CD4-positive, alpha-beta T cell treated with Interleukin-15 for 1 hour (primary cell): ENCODE measurements at places on chromosomes 12 and 14.

GRCh38 chr14:62015243-62015642, 253.0 kb downstream of the SNAPC1 start:
- DNase-seq = no peak

DNA sequence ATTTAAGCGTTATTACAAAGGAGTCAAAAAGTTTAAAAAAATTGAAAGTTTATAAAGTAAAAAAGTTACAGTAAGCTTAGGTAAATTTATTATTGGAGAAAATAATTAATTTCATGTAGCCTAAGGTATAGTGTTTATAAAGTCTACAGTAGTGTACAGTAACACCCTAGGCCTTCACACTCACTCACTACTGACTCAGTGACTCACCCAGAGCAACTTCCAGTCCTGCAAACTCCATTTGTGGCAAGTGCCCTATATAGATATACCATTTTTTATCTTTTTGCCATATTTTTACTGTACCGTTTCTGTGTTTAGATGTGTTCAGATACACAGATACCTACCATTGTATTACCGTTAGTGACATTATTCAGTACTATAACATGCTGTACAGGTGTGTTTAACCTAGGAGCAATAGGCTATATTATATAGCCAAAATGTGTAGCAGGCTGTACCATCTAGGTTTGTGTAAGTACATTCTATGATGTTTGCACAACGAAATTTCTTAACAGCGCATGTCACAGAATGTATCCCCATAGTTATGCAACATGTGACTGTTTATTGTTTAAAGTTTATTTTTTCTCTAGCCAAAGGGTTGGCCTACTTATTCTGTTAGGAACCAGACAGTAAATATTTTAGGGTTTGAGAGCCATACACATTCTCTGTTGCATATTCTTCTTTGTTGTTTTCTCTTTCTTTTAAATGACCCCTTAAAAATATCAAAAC, 155.5 kb downstream of the PCNX1 start:
- no peak for DNase-seq

DNA sequence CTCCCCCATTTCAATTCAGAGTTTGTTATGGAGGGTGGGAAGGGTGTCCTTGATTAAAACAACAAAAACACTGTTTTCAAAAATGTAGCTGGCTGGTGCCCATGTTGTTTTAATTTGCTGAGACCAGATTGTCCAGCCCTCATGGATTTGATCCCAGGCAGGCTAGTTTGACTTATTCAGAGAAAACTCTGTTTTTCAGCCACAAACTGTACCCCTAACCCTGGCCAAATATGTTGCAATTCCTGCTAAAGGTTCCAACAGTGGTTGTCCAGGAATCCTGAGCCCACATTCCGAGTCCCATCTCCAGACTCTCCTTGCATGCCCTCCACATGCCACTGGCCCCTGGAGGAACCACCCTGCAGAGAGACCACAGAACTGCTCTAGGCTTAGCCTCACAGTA, 36.0 kb downstream of the MAP1LC3B2 start:
- DNase-seq = no peak

- no peak for DNase-seq
Measured at GRCh38 chr14:64838656-64839055, 41.1 kb downstream of the SPTB start.

- no peak for DNase-seq
Measured at GRCh38 chr12:38689704-38690103, 215.7 kb downstream of the CPNE8 start.

GRCh38 chr14:77612011-77612620, 4.3 kb downstream of the SPTLC2 start:
- no peak for DNase-seq

- no peak for DNase-seq
Measured at GRCh38 chr12:32671930-32672780, 6.9 kb upstream of the DNM1L start.

DNA sequence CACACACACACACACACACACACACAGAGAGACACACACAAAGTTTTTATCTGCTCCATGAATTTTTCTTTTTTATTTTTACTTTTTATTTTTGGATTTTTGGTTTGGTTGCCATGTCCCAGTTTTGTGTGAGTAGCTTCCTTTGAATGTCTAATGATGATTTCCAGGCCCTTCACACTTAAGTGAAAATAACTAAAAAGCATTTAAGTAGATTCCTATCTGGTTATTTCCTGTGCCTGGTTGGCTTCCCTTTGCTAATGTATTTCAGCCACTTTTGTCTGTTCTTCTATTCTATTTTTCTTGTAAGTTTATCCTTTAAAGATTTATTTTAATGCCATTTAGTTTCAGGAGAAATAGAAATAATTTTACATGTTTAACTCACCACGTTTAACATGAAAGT, 755.4 kb downstream of the SLC6A15 start:
- DNase-seq = no peak

DNA sequence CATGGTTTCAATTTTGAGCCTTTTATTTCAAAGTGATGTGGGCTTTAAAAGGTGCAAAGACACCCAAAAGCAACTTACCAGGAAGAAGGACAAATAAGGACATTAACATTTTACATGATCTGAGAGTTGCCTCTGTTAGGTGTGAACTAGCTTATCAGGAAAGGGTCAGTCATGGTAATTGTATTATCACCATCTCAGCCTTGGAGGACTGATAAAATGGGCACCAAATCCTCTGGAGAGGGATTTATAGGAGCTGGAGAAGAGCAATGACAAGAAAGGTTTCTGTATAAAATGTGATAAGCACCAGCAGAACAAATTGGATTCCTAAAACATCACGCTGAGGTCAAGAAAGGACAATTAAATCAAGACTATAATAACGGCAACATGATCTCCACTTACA, 217.7 kb upstream of the PRICKLE1 start:
- DNase-seq = no peak

- DNase-seq = no peak
Measured at GRCh38 chr12:45913631-45914030, 76.7 kb downstream of the SCAF11 start.

DNA sequence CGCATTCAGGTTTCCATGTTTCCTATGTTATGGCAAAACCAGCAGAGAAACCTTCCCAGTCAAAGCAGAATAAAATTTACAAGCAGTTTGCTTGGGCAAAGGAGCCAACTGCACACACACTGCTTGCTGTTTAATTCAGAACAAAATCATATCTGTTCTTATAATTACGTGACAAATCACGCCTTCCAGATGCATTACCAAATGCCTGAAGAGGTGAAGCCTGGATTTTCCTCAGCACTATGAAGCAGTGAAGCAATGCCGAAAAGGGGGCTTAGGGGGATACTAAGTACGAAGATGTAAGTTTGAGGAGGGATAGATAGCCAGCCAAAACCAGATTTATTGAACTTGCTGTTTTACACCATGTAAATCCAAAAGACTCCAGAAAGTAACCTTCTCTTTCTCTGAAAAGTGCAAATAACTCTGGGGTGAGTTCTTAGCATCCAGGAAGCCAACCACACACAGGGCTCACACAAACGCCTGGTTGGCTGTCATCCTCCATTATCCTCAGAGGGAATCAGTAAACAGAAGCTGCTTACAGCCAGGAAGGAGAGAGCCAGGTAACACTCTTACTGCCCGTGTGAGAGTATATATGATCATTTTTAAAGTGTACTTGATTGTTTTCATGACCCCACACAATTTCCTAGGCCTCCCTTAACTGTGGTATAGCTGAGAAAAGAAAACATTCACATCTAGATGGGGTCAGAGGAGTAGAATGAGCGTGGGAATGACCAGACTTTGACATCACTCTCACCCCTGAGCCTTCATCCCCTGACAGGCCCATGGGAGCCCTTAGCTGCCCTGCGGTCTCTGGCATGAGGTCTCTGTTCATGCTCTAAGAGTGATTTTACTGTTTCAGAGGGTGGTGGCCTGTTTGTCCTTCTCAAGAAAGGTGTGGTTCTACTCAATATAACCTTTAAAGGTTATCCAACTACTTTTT, 442.5 kb downstream of the EGLN3 start:
- no peak for DNase-seq

DNA sequence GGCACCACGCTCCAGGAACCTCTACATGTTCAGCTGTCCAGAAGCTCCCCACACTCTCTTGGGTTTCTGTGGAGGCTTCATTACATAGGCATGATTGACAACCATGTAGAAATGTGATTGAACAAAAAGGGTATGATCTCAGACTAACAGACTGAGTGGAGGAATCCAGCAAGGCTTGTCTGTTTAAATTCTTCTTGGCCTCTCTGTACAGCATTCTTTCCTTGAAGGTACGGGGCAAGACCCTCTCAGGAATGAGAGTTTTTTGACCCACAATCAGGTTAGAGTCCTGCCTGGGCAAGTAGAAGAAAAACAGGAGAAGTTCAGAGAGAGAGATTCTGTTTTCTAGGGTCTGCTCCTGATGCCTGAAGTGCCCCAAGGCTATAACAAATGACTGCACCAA, 40.9 kb downstream of the SRGAP1 start:
- no peak for DNase-seq

- no peak for DNase-seq
Measured at GRCh38 chr12:103665971-103666370, 78.9 kb downstream of the STAB2 start.

DNA sequence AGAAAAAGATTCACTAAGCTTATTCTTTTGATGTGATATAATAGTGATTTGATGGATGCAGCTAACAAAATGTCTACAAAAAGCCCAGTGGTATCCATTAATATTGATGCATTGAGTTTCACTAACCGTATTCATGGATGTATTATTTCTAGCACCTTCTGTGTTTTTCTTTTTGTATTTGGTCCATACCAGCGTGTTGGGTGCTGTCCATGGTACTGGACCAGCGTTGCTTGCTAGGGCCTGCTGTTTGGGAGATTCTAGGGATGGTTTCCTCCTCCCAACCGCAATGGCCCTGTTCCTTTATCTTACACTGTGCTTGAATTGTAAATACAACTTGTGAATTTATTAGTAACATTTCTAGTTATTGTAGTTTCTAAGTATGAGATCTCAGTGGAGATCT, 31.7 kb downstream of the ANO4 start:
- no peak for DNase-seq

- no peak for DNase-seq
Measured at GRCh38 chr12:65122703-65123102, 1.6 kb upstream of the WIF1 start.

- DNase-seq = peak; percentile 35
Measured at GRCh38 chr12:53078425-53079225, 565 bp downstream of the SPRYD3 start.

DNA sequence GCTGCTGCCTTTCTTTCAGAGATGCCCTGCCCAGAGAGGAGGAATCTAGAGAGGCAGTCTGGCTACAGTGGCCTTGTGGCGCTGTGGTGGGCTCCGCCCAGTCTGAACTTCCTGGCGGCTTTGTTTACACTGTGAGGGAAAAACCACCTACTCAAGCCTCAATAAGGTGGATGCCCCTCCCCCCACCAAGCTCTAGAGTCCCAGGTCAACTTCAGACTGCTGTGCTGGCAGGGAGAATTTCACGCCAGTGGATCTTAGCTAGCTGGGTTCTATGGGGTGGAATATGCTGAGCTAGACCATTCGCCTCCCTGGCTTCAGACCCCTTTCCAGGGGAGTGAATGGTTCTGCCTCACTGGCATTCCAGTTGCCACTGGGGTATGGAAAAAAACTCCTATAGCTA, 25.6 kb downstream of the SPATA7 start:
- no peak for DNase-seq

DNA sequence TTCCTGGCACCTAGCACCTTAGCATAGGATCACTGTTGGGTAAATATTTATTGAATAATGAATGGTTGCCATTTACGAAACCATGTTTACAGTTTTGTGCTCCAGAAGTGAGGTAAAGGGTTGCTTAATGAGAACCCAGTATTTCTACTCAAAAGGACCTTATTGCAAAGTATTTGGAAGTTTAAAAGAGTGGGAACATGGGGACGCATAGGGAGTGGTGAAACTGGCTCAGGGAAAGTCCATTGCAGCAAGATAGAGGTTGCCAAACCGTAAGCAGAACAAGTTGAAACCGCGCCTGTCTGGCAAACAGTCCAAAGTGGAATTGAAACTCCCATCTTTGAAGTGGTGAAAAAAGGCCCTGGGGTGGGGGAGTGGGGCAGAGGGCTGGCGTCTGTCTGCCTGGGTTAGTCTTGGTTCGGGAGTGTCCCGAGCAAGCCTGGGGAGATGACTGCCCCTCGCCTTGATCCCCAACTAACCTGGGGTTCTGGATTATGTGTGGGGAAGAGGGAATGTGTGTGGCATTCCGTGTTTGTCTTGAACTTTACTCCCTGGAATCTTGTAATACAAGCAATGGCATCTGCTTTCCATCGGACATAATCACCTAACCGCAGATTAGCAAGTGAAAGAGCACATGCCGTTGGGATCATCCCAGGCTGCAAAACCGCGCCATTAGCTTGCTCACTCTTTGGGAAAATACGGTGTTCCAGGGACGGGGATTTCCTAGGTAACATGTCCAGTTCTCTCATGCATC, 7.2 kb downstream of the ALDH2 start:
- DNase-seq = peak; percentile 69

- DNase-seq = peak; percentile 54
Measured at GRCh38 chr12:69570545-69571399, 14.5 kb upstream of the CCT2 start.

DNA sequence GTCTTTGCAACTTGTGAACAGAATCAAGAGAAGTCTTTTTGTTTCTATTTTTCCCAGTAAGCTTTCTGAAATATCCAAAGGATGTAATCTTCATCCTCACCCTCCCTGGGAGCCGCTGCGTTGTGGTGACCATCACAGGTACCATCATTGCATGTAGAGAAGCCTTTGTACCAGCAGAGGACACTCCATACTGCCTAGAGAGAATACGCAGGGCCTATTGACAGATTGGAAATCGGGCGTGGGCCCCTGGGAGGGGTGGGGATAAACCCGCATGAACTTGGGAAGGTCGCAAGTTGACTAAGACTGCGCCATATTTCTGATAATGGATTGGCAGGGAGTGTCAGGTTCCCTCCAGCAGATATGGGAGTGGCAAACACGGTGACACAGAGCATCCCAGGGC, 12.7 kb downstream of the KRT1 start:
- no peak for DNase-seq

DNA sequence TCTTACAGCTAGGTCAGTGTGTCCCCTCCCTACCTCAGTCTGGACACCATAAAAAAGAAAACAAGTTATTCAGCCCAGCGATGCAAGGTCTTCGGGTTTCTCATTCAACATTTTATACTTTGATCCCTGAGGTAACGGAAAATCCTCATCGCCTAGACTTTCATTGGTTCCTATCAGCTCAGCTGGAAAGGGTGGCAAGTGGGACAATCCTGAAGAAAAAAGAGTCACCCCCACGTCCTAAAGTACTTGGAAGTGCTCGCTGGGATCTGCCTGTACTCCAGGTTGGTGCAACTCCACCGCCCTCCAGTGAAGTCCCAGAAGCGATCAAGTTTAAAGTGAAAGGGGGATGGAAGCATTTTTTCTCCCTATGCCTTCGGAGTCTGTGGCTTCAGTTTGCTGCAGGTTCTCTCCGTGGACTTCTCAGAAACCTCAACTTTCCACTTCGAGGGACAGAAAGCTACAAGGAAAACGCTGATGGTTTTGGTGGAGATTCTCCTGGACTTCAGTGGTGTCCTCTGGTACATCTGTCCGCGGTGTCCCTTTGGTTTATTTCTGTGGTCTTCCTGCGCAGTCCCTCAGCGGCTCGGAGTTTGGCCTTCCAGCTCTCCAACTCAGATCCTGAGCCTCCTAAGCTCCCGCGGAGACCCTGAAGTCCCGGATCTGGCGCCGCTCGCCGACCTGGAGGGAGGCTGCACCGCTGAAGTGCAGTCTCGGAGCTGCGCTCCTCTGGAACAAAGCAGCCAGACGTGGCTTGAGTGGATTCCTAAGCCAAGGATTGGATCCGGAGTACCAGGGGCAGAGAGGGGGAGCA, 1.8 kb upstream of the LRFN5 start:
- DNase-seq = no peak
